T-helper 2 cell (primary cell): ENCODE measurements at places on chromosomes 3 and 15.

- no peak for DNase-seq
These were observed 84.6 kb downstream of the DGKG start for GRCh38 chr3:186277268-186277909.

DNA sequence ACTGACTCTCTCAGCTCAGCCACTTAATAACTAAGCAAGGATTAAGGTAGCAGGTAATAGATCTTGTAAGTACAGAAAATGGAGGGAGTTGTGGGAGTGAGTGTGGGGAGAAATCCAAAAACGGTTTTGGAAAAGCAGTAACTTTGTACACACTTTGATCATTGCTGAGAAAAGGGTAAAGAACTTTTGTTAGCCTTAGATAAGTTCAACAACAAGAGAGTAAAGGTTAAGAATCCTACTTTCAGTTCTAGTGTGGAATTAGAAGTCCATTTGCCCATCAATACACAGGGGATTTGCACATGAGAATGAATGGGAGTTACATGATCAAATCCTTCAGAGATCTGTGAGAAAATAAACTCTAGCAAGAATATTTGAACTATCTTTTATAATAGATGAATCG lies 528.7 kb downstream of the SOX2 start:
- no peak for DNase-seq

- DNase-seq, result no peak
These were observed 19.1 kb downstream of the KLF15 start for GRCh38 chr3:126337980-126338651.

- DNase-seq, result no peak
These were observed 246.9 kb upstream of the LRTM1 start for GRCh38 chr3:55174747-55175146.

DNA sequence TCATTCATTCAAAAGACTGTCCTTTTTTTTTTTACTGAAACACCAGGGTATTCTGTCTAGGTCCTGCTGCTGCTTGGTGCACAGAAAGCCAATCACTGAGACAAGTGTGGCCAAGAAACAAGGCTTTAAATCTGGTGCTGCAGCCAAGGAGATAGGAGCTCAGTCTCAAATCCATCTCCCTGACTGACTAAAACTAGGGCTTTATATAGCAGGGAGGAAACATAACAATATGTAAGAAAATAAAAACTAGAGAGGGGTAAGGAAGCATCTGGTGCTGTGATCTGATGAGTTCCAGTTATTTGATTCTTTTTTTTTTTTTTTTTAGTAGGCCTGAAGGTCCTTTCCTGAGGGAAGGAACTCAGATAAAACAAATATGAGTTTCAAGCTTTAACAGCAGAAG lies 139.8 kb downstream of the ATG7 start:
- DNase-seq, result no peak

GRCh38 chr3:52245322-52246263 lies at the start of gene PPM1M:
Gene PPM1M, plus strand, starts transcription at chr3:52245759. Its CDS starts 66 bp downstream, at chr3:52245825.
- DNase-seq, result peak; percentile 78

DNA sequence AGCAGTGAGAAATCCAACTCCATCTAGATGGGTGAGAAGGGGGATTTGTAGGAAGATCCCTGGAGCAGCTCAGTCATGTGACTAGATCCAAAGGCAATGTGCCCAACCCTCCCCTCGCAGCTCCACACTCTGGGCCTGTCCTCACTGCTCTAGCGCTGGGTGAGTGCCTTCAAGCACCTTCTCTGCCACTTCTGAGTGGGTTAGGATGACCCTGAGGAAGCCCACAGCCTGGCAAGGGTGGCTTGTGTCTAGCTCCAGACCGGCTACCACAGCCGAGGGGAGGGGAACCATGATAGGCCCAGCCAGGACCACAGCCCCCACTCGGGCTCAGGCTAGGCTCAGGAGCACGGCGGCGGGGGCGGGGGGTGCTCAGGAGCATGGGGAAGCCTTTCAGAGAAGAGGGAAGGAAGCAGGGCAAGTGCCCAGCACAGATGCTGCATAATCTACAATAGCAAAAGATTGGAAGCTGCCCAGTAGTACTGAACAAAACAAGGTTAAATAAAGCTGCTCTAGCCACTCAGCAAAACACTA lies 1.7 kb downstream of the SPATA12 start:
- DNase-seq, result no peak

DNA sequence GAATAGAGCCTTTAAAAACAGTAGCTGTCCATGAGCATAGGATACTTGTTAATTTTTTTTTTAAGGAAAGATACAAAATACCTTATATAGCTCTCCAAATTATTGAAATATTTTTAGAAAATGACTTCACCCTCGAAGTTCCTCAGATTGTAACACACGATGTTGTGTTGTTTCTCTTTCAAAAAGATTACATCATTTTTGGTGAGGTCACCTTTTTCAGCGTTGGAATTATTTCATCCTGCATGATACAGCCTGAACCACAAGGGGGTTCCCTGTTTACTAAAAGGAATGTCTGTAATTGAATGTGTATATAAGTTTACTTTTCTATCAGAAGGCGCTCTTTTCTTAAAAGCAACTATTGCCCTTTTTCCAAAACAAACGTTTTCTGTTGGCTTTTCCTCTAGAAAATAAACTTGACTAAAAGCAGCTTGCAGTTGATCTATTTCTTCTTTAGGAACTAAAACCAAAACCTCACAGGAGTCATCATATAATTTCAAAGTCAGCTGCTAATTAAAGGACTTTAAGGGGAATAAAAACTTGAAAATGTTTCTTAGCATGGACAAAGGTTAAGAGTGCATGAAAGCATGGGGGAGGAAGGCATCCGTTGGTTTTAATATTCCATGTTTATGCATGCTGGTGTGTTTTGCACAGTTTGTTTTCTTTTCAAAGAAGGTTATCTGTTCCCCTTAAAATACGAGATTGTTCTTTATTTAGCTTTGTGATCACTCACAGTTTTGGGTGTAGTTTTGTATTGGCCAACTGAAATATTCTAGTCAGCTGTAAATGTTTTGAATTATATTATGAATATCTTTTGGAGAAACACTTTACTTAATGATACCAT lies 29.4 kb downstream of the LYSMD4 start:
- DNase-seq, result no peak

GRCh38 chr15:98650417-98651035 lies 2.2 kb downstream of the IGF1R start:
- DNase-seq, result no peak

DNA sequence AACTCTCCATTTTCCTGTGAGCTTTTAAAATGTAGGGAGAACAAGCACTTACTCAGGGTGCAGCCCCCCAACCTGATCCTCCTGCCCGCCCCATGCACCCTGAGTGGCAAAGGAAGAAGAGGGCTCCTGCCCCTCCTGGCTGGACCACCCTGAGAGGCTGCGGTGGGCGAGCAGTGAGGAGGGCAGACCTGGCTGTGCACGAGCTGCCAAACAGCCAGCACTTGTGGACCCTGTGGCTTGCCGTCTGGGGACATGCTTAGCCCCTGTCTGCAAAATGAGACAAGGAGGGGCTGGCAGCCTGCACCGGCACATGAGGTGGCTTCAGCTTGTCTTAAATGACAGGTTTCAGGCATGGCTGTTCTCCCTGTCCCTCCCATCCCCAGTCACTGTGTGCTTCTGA lies 18.6 kb downstream of the ATP10A start:
- no peak for DNase-seq

GRCh38 chr3:188776447-188776846 lies 395.3 kb upstream of the TPRG1 start:
- no peak for DNase-seq

DNA sequence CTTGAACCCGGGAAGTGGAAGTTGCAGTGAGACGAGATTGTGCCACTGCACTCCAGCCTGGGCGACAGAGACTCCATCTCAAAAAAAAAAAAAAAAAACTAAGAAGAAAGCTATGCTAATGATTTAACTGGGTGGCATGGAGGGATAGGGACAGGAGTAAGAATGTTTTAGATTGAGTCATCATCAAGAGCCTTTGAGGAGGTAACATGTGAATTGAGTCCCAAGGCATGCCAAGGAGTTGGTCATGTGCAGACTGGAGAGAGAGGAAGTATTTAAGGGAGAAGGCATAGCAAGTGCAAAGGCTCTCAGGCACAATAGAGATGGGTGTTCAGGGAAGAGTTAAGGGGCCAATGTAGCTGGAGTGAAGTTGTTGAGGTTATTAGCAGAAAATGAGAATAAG lies 9.1 kb downstream of the BNC1 start:
- DNase-seq, result no peak

DNA sequence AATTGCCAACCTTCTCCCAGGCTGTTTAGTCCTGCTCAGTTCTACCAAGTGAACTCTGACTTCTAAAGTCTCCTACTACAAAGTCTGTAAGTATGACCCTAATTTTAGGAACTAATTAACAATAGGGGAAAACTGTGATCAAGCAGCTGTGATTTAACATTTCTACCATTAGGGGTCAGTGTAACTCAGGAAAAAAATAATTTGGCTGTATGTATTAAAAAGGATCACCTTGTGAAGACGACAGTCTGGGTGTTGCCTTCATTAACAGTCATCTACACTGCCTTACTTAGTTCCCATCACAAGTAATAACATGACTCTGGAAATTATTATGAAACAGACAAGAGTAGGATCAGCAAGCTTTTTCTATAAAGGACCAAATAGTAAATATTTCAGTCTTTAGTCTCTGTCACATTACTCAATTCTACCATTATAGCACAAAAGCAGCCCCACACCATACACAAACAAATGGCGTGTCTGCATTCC lies 4.2 kb upstream of the NPHP3 start:
- peak; percentile 55 for DNase-seq

GRCh38 chr3:78046566-78046965 lies 1006.7 kb downstream of the ROBO2 start:
- DNase-seq, result no peak

- no peak for DNase-seq
These were observed 67.2 kb downstream of the SLC6A1 start for GRCh38 chr3:11059799-11060115.

- DNase-seq, result no peak
These were observed 1332.8 kb downstream of the ZPLD1 start for GRCh38 chr3:103767635-103768034.

DNA sequence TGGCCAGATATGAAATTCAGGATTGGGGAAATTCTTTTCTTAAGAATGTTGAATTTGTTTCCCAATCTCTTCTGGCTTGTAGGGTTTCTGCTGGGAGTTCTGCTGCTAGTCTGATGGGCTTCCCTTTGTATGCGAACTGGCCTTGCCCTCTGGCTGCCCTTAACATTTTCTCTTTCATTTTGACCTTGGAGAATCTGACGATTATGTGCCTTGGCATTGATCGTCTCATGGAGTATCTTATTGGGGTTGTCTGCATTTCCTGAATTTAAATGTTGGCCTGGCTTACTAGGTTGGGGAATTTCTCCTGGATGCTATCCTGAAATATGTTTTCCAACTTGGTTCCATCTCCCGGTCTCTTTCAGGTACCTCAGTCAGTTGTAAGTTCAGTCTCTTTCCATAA lies 152.2 kb downstream of the CFAP20DC start:
- DNase-seq, result no peak
